ENCODE measurements at places on chromosomes 5 and 9. TPM values are rescaled to one million over a fixed set of nuclear protein-coding genes. Genes with fewer than 3 reads are reported as not detected.

GZMA gene
- not detected for total RNA-seq

STK32A gene
- 5.3 TPM for total RNA-seq

SYK gene
- 1.9 TPM for total RNA-seq

GRCh38 chr5:92179651-92180050, 796.5 kb upstream of the ARRDC3 start:
- no peak for DNase-seq

- no peak for DNase-seq
Measured at GRCh38 chr5:107806705-107807104, 136.0 kb upstream of the EFNA5 start.

DNA sequence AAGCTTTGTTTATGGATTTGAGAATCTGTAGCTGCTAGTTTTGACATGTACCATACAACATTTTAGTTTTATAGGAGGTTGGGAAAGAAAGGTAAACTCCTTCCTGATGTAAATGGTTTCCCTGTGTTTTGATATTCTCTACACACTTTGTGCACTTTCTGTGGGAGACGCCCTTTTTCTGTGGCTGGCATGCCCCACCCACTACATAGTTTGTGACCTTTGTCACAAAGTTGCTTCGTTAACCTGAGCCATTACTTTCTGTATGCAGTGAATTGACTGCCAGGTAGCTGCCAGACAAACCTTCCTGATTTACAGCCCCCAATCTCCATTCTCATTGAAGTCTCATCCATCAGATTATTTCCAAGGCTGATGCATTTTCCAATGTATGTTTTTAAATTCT, 90.6 kb downstream of the NLN start:
- DNase-seq = no peak
